ENCODE measurements at places on chromosomes 5 and 9.

GRCh38 chr9:15077946-15078729, 167.9 kb upstream of the FREM1 start:
- no peak for DNase-seq

DNA sequence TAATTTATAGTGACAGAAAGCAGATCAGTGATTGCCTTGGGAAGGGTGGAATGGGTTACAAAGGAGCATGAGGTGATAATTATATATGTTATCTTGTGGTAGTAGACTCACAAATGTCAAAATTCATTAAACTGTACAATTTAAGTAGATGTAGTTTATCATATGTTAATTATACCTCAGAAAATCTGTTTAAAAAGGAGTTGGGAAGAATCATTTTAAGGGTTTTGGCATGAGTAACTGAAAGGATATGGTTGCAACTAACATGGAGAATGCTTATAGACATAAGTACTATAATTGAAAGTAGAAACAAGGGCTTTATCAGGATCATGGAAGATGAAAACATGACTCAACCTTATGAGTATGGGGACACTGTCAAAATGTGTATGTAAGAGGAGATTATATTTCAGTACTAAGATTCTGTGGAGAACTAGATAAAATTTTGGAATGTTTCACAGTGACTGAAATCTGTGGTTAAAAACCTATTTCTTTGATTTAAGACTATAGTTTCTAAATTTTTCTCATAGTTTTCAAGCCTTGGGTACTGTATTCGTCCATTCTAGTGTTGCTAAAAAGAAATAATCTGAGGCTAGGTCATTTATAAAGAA, 73.3 kb downstream of the FCHO2 start:
- no peak for DNase-seq

GRCh38 chr5:67607958-67608357, 411.4 kb upstream of the CD180 start:
- DNase-seq, result no peak

- DNase-seq, result no peak
These were observed 74.7 kb downstream of the PTTG1 start for GRCh38 chr5:160496334-160496733.

DNA sequence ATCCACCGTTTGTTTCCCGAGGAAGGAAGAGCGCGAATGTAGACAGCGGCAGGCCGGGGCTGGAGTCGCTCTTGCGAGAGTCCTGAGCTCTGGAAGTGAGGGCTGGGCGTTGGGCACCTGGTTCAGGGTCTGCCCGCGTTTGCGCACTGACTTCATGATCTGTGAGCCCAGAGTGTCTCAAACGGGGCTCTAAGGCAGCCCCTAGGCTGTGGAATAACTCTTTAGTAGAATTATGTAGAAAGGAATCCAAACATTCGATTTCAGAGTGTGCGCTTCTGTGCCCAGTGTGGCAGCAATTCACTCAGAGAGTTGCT, 478 bp upstream of the GGTA1 start:
- DNase-seq, result no peak

DNA sequence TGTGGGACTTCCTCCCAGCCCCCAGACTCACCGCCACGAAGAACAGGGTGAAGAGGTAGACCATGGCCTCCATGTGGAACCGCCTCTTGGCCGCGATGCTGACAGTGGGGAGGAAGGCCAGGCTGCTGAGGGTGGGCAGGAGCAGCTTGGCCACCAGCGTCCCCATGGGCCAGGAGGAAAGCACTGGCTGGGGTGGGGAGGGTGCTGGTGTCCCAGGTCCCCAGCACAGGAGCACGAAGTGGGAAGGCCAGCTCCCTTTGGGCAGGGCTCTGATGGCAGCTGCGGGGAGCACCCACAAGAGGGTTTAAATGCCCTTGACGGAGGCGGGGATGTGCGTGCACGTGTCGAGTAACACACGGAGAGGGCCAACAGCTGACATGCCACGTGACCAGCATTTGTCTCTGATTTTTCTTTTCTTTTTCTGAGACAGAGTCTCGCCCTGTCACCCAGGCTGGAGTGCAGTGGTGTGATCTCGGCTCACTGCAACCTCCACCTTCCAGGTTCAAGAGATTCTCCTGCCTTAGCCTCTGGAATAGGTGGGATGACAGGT, at the start of gene MYMK:
Gene MYMK, minus strand, starts transcription at position 281 of the 550 bp plus-strand sequence. Its CDS starts 115 bp downstream, at position 166.
- no peak for DNase-seq

- DNase-seq, result no peak
These were observed 16.1 kb downstream of the FBP1 start for GRCh38 chr9:94623253-94623652.

- no peak for DNase-seq
These were observed 22.9 kb upstream of the ROPN1L start for GRCh38 chr5:10418654-10419345.

DNA sequence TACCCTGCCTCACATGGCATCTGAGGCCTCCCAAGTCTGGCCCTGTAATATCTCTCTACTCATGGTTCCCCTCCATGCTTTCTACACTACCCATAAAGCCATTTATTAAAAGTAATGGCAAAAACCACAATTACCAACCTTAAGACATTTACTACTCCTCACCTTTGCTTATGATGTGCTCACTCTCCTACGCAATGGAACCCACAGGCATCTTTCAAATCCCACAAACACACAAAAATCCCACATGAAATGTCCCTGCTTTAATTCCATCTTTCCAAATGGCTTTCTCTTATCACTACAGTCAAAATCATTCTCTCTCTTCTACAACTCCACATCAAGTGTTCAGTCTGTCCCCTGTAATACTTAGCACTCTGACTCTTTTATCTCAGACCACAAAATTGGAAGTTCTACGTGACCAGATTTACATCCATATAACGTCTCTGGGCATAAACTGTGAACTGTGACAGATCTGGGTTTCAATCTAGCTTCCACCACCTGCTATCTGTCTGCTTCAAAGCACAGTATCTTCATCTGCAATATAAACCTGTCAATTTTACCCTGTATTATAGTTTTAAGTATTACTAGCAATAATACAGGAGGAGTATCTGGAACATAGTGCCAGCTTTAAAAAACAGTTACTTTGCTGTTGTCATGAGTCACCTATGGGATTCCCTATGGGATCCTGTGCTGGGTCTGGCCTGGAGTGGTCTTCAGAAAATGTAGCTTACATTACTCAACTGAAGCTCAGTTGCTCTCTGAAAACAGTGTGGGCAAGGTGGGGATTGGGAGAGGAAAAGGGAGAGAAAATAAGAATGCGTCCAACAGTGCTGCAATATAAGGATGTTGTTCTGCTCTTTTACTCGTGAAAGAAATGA, 137.1 kb upstream of the TRIM32 start:
- no peak for DNase-seq

DNA sequence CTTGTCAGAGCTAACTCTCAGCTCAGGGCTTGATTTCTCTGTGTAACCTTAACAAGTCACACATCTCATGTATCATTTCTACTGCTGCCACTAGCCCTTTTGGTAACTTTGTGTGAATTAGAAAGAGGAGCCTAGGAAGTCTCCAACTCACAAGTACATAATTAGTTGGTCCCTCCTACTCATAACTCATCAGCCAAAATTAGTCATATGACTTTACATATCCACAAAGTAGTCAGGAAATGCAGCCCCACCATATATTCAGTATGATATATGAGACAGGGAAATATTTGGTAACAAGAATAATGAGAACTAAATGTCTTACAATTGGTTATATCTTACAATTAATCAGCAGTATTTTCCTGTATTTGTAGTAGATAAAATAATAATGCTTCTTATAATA, 250.2 kb downstream of the SH3GL2 start:
- DNase-seq, result no peak

GRCh38 chr9:37445832-37446231, 19.4 kb downstream of the ZBTB5 start:
- no peak for DNase-seq

DNA sequence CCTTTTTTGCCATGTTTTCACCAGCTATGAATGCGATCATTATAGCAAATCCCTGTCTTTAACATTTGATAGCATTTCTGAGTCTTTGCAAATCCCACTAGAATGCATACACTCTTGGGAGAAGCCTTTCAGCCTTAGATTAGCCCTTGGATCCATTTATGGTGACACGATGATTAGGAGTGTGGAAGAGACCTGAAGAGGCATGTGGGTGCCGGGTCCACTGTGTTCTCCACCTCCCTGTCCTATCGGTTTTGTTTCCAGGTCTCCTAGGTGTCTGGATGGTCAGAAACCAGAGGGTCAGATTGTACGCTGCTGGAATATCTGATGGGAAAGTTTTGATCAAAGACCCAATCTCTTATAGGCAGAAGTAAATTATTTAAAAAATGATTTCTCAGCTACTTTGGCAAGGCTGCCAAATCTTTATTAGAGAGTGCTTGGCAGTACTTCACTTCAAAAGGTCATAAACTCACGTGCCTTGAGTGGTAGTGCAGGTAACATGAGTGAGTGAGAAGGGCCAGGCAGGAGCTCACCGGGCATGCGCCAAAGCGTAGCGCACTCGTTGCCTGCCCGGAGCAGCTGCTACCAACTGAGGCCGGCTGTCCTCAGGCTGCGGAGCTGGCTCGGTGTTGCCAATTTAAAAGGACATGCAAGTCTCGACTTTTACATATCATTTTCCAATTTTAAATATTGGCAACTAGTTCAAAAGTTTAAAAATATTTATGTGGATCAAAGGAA, 51.3 kb downstream of the PCSK5 start:
- DNase-seq, result no peak

DNA sequence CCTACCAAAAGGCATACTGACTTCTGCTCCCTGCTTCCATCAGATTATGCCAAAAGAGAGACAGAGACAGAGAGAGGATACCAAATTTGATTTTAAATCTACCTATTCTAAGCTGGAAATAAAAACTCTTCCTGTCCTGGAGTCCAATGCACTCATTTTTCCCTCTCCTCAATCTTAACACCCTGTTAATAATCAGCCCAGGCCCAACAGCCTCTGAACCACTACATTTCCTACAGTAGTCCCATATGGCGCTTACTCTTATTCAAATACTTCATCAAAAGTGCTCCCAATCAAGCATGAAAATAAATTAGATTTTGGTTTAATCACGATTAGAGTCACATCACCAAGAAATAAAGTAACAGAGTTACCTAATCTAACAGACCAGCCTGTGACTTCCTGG, 152.3 kb downstream of the TSSK1B start:
- no peak for DNase-seq

DNA sequence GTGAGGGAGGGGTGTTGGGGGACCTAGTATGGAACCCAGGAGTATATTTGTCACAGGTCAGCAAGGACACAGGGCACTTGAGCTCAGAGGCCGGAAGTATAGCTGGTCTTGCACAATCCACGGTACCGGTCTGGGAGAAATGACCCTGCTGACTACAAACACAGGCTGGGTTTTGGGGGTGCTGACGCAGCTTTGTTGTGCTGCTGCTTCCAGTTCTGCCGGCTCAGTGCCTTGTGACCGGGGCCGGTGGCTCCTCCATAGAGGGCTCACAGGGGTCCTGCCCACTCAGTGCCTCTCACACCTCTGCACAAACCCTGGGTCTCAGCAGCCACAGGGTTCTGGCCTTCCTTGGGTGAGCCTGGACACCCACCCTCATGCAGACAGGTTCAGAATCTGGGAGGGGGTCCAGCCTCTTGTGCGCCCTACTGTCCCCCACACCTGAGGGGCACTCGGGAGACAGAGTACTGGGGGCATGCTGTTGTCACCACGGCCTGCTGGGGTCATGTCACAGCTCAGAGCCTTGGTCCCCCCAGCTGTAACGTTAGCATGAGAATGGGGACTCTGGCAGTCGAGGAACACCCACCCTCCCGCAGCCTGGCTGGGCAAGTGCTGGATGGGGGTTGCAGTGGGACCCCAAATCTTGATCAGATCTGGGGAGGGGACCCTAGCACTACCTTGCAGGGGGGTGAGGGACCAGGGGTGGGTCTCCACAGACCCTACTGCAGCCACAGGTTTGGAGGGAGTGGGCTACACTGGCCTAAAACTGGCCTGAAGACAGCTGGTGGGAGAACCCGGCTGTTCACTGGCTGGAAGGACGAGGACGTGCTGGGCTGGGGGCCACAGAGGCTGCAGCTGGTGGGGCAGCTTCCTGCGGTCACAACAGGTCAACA, 17.7 kb downstream of the NINJ1 start:
- DNase-seq, result peak; percentile 84

- no peak for DNase-seq
These were observed 378.2 kb downstream of the ACTL7B start for GRCh38 chr9:108477529-108478006.

DNA sequence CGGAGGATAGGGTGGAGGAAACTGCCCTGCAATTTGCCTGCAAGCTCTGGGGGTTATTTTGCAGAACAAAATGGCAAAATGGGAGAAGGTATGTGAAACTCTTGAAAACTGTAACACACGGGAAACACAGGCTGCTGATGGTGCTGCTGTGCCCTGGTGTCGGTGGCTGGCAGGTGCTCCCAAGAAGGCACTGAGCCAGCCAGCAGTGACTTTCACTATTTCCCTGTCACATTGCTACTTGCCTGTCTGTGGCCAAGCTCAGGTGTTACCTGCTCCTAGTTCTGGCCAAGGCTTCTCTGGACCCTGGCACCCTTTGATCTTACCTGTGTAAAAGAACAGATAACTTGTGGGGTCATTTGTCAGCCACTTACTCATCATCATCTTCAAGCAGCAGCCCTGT, 102.2 kb downstream of the CMYA5 start:
- no peak for DNase-seq

DNA sequence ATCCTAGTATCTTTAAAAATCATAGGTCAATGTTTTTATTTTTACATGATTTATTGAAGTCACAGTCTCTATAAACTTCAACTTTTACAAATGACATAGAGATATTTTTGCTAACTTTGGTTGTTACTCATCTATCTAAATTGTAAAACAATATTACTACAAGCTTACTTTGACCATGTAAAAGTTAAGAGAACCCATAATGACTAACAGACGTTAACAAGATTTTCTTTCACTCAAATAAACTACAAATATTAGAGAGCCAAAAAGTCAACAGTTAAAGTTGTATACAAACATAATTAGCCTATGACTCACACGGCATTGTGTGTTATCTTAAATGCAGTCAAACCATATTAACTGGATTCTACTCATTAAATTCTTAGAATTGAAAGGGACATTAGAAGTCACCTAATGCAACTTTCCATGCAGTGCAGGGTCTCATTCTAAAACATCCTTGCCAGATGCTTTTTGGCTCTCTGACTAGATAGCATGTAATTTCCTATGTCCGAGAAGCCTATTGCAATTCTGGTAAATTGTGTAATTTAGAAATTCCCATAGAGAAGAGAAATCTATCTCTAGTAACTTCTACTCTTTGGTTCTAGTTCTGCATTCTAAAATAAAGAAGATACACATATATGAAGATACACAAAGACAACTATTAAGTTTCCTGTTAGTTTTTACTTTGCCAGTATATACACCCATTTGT, 42.2 kb upstream of the UGT3A2 start:
- DNase-seq, result no peak

GRCh38 chr5:73151766-73152410, 21.1 kb upstream of the TMEM174 start:
- no peak for DNase-seq

GRCh38 chr9:100579665-100580064, 1.8 kb downstream of the CAVIN4 start:
- no peak for DNase-seq

- no peak for DNase-seq
These were observed 2.7 kb downstream of the TNC start for GRCh38 chr9:115115117-115115880.

All from ovary (tissue), 10 donors.